ENCODE measurements at places on chromosomes 11 and 22.

DNA sequence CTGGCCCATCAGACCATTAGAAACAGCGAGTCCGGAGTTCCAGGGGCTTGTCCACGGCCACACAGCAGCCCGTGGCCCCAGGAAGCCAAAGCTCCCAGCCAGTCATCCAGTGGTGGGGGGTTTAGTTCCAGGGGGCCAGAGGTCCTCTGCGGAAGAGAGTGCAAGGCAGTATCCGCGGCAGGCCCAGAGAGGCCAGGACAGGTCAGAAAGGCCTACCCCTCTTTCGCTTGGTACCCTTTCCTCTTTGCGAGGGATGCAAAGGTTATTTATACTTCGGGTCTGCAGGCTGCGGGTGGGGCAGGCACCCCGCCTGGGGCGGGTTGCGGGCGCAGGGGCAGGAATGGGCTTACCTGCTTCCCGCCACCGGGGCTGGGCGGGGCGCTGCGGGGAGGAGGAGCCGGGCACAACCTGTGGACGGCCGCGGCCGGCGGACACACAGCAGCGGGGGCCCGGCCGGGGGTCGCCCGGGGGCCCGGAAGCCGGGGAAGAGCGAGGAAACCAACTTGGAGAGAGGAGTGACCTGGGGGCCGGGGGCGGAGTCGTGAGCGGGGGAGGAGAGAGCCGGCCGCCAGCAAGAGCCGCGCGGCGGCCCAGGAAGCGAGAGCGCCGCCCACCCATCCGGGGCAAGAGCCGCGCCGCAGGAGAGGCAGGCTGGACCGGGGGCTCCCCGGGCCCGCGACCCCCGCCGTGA lies at the start of gene SH3BP1:
Gene SH3BP1 (plus strand): TSS at position 600 of the 691 bp plus-strand sequence. CDS start 119 bp downstream, outside the sequence.
- peak; percentile 42 for DNase-seq

- DNase-seq = no peak
Observed at GRCh38 chr22:27137871-27138337, 480.5 kb downstream of the MIAT start.

- DNase-seq = no peak
Observed at GRCh38 chr11:79388201-79388600, 52.6 kb downstream of the TENM4 start.

DNA sequence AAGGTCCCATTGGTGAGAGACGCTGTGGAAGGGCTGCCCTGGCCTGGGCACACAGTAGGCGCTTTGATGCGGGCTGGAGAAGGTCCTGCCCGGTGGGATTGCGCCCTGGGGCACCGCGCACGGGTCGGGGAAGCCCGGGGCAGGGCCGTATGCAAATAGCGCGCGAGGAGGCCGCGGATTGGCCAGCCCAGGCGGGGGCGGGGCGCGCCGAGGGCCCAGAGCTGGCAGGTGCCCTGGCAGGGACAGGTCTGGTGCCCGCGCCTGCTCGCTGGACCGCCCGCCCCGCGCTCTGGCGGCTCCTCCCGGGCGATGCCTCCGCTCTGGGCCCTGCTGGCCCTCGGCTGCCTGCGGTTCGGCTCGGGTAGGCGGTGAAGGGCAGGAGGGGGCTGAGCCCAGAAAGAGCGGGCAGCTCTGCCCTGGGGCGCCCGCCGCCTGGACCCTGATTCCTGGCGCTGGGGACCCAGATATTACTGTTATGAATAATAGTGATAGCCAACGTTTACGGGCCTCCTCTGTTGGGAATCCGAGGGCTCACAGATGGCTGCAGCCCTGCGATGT lies at the start of gene UPK3A:
Gene UPK3A (plus strand): TSS at position 245 of the 558 bp plus-strand sequence. CDS start 65 bp downstream, at position 310.
- DNase-seq = peak; percentile 57

DNA sequence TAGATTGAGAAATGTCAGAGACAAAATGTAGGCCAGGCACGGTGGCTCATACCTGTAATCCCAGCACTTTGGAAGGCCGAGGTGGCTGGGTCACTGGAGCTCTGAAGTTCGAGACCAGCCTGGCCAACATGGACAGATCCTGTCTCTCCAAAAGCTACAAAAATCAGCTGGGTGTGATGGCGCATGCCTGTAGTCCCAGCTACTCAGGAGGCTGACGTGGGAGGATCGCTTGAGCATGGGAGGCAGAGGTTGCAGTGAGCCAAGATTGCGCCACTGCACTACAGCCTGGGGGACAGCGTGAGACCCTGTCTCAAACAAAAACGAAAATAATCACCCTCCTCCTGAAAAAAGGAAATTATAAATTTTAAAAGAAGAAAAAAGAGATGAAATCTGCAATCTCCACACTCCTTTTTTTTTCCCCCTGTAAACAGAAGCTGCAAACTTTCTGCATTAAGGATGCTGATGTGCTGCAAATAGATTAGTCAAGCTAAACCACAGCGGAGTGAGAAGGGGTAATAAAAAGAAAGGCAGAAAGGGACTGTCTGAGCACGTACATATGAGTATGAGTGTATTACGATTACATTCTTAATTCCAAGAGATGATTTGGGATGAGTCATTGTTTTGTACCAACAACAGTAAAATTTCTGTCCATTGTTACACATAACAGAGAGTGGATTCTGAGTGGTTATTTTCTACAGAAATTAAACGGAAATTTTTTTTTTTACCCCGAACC lies 87.3 kb downstream of the SIK3 start:
- DNase-seq = no peak

DNA sequence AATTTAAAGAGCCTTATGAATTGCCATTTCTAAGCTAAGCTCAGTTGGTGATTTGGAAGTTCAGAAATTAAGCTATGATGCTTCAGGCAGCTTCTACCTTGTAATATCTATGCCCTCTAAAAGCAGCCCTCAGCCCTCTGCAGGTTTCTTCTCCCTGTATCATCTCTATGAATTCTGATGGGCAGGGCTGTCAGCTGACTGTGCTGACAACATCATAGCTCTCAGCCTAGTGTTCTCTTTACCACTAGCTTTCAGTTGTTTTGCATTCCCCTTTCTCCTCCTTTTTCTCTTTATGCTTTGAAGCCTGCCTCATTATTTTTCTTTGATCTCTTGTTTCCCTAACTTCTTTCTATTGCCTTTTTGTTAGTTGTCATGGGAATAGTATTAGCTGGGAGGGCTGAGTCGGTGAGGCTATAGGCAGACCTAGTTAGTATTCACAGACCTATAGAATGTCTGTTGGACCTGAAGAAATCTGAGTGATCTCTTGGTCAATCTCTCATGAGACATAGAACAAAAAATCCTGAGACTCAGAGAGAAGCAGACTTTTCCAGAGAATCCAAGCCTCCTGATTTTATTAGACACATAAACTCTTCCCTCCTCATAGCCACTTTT lies 535.4 kb downstream of the RAB38 start:
- DNase-seq = no peak

- no peak for DNase-seq
Observed at GRCh38 chr22:48239461-48240147, 1477.2 kb downstream of the TBC1D22A start.

DNA sequence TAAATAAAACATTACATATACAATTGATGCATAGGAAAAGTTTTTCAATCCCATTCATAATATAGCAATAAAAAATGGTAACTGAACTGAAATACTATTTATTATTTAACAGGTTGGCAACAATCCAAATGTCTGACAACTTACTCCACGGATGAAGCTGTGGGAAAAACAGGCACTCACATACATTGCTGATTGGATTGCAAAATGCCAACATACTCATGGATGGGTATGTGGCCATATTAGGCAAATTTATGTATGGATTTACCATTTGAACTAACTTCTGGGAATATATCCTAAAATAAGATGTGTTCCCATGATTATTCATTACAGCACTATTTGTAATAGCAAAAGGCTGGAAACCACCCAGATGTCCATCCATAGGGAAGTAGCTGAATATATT lies 3.2 kb upstream of the BIRC2 start:
- no peak for DNase-seq

GRCh38 chr11:64060861-64061444 lies 25.2 kb downstream of the FLRT1 start:
- peak; percentile 49 for DNase-seq

- DNase-seq = no peak
Observed at GRCh38 chr11:87307101-87307500, 269.4 kb downstream of the TMEM135 start.

DNA sequence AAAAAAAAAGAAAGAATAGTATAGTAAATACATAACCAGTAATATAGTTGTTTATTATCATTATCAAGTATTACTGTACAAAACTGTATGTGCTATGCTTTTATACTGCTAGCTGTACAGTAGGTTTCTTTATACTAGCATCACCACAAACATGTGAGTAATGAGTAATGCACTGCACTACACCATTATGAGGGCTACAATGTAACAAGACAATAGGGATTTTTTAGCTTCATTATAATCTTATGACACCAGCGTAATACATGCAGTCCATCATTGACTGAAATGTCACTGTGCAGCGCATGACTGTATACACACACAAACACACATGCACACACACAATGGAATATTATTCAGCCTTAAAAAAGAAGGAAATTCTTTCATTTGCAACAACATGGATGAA lies 111.5 kb upstream of the ZBED5 start:
- no peak for DNase-seq

DNA sequence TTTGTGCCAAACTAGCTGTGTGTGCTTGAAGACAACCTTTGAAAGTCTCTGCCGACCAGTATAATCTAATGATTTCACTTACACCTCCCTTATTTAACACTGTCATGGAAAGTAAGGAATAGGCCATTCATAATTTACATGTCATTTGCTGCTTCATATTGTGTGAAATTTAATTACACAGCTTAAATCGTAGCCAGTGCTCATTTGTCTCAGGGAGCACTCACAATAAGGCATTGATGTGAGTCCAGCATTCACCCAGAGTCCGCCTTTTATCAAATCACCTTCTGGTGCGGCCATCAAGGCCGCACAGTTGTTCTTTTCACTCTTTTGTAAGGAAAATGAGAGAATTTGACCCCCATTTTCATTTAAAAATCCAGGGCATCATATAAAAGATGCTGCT lies 46.9 kb downstream of the PAX6 start:
- no peak for DNase-seq

GRCh38 chr11:116344601-116345000 lies 428.2 kb downstream of the BUD13 start:
- DNase-seq = no peak

GRCh38 chr11:16091862-16092261 lies 264.5 kb downstream of the SOX6 start:
- no peak for DNase-seq

- no peak for DNase-seq
Observed at GRCh38 chr11:74019860-74020259, 11.0 kb upstream of the UCP3 start.

DNA sequence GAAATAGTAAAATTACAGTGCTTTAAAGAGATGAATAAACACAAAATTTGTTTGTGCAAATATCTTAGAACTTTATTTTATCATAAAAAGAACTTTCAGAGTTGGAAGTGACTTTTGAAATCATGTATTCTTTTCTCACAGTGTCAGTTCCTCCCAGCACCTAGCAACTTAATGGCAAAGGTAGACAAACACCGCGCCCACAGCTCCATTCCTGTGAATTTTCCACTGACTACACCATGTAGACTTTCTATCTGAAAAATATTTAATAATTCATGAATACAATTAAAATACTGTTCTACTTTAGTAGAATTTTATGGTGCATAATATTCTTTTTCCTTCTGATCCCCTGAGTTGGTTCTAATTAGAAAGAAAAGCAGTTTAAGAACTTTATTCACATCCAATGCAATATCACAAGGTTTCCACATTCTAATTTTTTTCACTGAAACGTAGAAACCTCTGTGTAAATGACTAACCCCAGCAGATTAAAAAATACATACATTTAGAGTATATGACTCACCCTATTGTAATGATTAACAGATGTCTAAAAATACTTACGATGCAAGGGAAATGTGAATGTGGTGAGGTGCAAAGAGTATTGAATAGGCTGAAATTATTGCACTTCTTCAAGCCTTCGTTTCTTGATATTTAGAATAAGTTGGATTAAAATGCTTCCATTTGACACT lies 218.2 kb upstream of the CCDC179 start:
- no peak for DNase-seq

GRCh38 chr11:1728301-1728700 lies 22.1 kb downstream of the IFITM10 start:
- DNase-seq = no peak

GRCh38 chr11:121793291-121793690 lies 322.7 kb downstream of the BLID start:
- DNase-seq = no peak

- no peak for DNase-seq
Observed at GRCh38 chr11:75342231-75342918, 9.1 kb downstream of the ARRB1 start.

DNA sequence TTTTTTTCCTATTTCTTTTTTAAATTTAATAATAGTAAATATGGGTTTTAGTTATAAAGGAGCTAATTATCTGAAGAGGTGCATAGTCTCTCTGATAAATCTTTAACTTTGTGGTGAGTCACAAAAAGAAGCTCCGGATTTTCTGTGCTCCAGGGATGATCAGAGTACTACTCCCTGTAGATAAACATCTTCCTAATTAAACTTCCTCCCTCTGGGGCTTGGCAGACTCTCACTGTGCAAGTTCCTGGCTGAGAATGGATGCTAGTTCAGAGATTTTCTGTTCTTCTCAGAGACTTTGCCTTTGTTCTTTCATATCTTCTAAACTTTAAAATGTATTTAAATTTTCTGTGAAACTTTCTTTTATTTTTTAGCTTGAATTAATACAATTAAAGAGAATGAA lies at the start of gene OR10G7:
Gene OR10G7 (minus strand): TSS at position 72 of the 400 bp plus-strand sequence. CDS start 2,324 bp downstream, outside the sequence.
- no peak for DNase-seq

- DNase-seq = no peak
Observed at GRCh38 chr11:75422248-75423231, 10.5 kb downstream of the KLHL35 start.

- no peak for DNase-seq
Observed at GRCh38 chr11:106989078-106989455, 29.2 kb downstream of the GUCY1A2 start.

GRCh38 chr11:40647295-40647694 lies 812.2 kb downstream of the LRRC4C start:
- DNase-seq = no peak

- DNase-seq = no peak
Observed at GRCh38 chr11:46002189-46002588, 79.7 kb downstream of the LARGE2 start.

GRCh38 chr22:30325724-30326254 lies 952 bp downstream of the TBC1D10A start:
- no peak for DNase-seq

DNA sequence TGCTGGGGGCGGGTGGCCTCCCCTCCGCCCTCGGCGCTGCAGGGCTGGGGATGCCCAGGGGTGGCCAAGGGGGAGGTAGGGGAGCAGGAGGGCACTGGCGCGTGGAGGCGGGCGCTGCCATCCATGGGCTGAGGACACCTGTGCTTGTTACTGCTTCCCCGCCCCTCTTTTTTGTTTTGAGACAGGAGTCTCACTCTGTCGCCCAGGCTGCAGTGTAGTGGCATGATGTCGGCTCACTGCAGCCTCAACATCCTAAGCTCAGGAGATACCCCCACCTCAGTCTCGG lies 683 bp upstream of the FADS3 start:
- DNase-seq = no peak

- DNase-seq = no peak
Observed at GRCh38 chr11:35111161-35112055, 27.6 kb upstream of the CD44 start.

DNA sequence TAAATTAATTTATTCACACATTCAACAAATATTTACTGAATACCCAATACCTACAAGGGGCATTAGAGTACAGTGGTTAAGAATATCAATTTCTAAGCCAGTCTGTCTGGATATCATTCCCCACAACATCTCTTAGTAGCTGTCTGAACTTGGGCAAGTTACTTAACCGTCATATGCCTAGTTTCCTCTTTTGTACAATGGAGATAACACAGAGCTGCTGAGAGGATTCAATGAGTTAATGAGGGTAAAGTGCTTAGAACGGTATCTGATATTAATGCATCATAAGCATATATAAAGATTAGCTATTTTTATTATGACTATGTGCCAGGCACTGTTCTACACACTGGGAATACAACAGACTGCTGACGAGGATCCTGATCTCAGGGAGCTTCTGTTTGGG lies 116.4 kb downstream of the APOL5 start:
- DNase-seq = no peak

GRCh38 chr11:57167125-57167846 lies 14.5 kb upstream of the LRRC55 start:
- no peak for DNase-seq

Data from CD4-positive, alpha-beta T cell treated with Interleukin-4 for 1 hour (primary cell).